Inflammatory macrophage (primary cell): ENCODE measurements at places on chromosomes 3 and 15.

DNA sequence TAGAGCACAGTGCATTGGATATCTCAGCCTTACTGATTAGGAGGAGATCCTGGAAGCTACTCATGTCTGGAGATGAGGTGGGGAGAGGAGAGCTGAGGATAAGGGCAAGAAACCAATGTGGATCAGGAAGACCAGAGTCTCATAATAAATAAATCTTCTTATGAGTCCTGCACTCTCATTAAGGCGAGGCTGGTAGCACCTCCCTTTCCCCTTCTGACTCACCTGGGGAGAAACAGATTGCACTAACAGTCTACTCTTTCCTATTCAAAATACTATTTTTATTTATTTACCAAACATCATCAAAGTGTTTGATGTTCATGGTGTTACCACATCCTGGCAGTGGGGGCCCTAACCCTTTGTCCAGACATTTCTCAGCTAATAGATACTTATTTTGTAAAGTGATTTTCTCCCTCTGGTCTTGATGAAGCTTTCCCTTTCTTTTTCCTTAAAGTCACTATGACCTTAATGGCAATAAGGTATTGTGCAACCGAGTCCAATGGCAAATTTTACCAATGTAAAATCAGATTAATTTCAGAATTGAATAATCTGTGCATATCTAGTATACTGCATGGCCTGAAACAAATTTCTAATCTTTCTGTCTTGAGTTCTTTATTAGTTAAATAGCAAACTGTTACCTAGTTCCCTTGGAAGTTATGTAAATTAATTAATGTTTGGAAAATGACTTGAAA is 81.1 kb downstream of the IQCH start:
- no peak for DNase-seq

DNA sequence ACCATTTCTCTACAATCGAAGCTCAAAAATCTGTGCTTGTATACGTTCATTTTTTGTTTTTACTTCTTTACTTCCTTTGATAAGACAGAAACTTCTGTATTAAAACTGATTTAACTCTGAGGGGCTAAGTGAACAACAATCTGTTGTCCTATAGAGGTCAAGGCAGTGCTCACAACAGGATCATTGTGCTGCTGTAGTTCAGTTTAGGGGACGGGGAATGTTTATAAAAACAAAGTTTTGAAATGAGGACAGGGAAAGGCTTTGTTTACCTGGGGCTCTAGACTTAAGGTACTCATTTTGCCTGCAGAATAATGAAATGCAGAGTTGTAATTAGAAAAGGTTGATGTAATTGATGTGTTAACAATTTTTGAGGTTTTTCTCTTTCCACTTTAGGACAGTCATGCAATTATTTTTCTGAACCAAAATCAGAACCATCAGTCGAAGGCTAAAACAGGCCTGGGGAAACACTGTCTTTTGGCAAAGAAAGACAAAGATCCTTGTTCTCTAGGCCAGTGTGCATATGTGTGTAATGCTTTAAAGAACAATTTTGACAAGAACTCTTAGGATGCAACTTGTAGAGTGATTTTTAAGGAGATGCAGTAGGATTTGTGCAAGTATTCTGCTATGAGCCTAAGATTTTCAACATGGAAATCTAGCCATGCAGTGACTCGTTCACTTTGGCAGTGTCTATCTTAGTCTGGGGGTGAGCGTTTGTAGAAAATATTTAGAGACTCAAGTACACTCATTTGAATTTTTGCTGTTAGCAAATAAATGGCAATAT is 165.2 kb downstream of the PGPEP1L start:
- no peak for DNase-seq

DNA sequence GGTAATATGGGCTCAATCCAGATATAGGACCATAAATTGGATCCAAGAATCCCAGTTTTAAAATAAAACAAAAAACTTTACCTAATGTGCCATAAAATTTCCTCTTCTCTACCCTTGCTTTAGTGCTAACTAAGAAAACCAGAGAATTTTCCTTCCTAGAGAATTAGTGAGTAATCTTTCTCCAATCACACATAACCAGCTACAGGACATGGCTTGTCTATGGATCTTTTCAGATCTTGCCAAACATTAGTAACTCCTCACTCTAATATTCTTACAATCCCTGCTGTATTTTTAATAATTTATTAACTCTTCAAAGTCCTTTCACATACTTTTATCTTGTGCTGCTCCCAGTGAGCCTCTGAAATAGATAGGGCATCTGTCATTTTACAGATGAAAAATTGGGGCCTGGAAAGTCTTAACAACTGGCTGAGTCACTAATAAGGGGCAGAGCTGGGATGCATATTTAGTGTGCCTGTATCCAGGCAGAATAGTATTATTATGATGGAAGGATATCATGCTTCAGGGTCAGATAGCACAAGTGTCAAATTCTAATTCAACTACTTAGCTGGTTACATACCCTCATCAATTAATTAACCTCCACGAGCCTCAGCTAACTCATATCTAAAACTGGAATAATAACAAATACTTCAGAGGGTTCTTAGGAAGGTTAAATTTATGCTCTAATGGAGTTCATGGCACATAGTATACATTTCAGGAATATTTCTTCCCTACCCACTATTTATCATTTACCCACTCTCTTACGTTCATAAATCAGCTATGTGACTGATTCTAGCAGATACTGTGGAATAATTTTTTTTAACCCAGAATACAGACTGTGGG is 5.6 kb downstream of the ZBED2 start:
- DNase-seq: no peak

GRCh38 chr3:72768006-72768441 is 80.2 kb downstream of the SHQ1 start:
- DNase-seq: no peak

GRCh38 chr3:131218196-131218595 is 163.4 kb upstream of the NUDT16 start:
- no peak for DNase-seq
